Stimulated activated CD4-positive, alpha-beta T cell treated with anti-CD3 and anti-CD28 coated beads, Interleukin-1b, Interleukin-23, amount 100 ng/mL, for 1 hour (primary cell): ENCODE measurements at places on chromosomes 2 and 18.

GRCh38 chr2:219736209-219736608 is 108.8 kb downstream of the SLC4A3 start:
- DNase-seq: no peak

GRCh38 chr18:908758-909724 is 4.4 kb downstream of the ADCYAP1 start:
- DNase-seq: no peak

DNA sequence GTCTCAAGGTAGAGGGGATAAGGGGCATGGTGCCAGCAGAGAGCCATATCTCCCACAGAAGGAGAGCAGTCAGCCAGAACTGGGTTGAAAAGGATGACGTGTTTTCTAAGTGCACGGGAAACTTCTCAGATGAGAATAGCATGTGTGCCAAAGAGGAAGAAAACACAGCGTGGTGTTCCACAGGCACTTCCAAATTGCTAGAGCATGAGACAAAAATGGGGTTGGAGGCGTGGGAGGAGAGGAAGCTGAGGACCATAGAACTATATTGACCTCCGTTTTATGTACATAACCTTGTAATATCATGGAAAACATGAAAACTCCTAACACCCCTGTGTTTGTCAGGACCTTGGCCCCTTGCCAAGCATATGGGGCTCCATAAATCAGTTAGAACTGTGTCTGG is 682.7 kb upstream of the RAB6C start:
- no peak for DNase-seq

GRCh38 chr2:96146881-96147592 is 1.8 kb upstream of the DUSP2 start:
- DNase-seq: no peak

DNA sequence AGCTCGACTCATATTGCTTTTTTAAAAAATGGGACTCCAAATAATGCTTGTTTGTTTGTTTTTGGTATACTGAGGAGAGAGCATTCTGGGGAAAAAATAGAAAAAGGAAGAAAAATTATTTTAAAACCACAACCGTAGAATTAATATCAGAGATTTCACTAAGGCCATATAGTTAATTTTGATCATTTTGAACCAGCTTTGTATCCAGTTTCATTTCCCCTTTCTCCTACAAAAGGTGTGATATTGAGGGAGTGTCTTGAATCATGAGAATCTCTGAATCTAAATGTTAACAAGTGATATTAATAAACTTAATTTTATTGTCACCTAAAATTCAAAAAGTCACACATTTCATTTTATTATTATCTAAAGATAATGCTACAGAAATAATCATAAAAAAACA is 198.5 kb upstream of the GALNT5 start:
- no peak for DNase-seq
